ENCODE measurements at places on chromosomes 3 and 15.

DNA sequence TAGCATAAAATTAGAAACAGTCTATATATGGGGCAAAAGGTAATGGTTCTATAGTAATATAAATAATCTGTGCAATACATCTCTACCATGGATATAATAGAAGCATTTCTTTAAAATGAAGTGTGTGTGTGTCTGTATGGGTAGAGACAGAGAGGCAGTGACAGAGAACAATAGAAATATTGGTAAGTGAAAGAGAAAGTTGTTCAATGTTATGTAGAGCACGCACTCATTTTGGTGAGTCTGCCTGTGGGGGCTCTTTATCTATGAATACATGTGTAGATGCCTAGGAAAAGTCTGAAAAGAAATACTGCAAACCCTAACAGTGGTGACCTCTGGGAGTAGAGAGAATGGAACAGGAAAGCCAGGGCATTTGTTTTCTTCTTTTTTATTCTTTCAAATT is 182.6 kb downstream of the STAC start:
- DNase-seq = no peak

- no peak for DNase-seq
Observed at GRCh38 chr15:90691369-90691768, 25.8 kb upstream of the BLM start.

- DNase-seq = no peak
Observed at GRCh38 chr15:71440489-71441110, 325.3 kb downstream of the THSD4 start.

GRCh38 chr3:30333143-30333542 is 273.3 kb upstream of the TGFBR2 start:
- no peak for DNase-seq

GRCh38 chr3:52313774-52314188 is 2.3 kb upstream of the DNAH1 start:
- peak; percentile 87 for DNase-seq

DNA sequence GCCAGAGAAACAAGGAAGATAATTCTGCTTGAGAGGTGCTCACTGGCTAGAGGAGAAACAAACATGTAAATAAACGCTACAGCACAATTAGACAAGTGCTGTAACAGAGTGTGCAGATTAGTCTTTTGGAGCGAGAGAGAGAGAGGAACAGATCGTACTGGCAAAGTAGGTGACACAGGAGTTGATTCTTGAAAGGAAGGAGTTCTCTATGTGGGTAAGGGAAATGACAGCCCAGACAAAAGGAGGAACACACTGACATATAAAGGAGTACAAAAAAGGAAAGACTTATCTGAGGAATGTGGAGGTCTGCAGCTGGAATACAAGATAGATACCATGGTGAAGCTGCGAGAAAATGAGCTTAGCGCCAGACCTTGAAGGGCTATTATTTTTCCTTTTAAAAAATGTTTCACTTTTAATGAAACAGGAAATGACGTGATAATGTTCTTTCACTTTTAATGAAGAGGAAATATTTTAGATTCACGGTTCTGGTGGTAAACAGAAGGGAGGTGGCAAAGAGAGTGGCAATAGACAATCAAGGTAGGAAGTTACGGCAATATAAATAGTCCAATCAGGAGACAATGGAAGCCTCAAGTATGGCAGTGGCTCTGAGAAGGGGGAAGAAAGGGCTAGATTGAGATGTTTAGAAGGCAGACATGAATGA is 202.9 kb downstream of the VPS13C start:
- DNase-seq = no peak

- DNase-seq = no peak
Observed at GRCh38 chr3:47162697-47163168, 1.2 kb downstream of the SETD2 start.

DNA sequence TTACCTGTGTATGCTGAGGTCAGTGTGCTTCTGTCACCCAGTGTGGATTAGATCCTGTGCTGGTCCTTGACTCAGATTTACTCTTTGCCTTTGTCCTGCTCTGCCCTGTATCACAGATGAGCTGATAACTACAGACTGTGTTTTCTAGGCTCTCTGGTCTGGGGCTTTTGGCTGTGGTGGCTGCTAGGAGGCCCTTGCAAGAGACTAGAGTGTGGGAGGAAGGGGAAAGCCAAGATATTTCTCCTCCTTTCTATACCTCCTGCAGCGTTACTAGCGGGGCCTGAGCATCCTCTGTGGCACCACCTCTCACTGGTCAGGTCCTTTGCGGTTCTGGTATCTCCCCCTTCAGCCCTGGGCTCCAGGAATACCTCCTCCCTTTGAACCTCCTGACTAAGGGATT is 282.3 kb upstream of the TBC1D5 start:
- no peak for DNase-seq

GRCh38 chr15:50261981-50262380 is 3.5 kb downstream of the HDC start:
- DNase-seq = no peak

GRCh38 chr3:190192739-190193138 is 72.0 kb upstream of the P3H2 start:
- DNase-seq = no peak

DNA sequence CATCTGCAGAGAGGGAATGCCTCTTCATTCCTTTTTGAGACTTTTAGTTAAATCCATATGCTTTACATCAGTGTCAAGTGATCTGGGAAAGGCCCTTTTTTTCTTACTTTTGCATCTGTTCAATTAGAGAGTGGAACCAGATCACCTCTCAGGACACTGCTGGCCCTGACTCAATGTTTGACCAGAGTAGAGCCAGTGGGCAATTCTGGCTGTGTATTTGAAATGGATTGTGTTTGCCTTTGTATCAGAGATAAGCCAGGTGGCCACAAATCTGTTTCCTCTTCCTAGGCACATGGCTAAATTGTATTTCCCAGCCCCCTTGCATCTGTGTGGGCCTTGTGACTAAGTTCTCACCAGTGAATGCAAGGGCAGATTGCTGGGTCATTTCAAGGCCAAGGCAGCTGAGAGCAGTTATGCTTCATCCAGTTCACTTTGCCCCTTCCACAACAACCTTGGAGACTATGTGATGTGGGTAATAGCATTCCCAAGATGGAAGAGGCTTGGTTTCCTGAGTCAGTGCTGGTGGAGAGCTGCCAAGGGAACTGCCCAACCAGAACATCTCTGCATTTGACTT is 75.6 kb upstream of the CACNA2D3 start:
- DNase-seq = no peak

GRCh38 chr3:66208189-66208588 is 12.6 kb upstream of the SLC25A26 start:
- no peak for DNase-seq

- no peak for DNase-seq
Observed at GRCh38 chr3:29382409-29382808, 101.5 kb downstream of the RBMS3 start.

DNA sequence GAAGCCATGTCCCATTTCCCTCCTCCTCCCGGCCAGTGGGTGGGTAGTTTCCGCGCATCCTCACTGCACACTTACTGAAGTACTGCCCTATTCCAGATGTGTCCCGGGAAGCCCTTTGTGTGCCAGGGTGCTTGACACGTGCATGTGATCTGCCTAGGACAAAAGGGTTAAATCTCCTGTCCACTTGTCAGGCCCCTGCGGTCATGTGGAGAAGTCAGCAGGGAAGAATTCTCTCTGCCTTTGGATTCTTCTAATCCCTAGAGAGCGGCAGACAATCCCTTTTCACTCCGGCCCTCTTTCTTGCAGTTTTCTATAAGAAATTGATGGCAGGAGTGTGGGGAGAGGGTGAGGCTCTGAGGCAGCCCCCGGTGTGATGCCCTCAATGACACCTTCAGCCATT is 19.8 kb downstream of the ST8SIA2 start:
- no peak for DNase-seq

- DNase-seq = no peak
Observed at GRCh38 chr3:188829130-188829529, 342.6 kb upstream of the TPRG1 start.

DNA sequence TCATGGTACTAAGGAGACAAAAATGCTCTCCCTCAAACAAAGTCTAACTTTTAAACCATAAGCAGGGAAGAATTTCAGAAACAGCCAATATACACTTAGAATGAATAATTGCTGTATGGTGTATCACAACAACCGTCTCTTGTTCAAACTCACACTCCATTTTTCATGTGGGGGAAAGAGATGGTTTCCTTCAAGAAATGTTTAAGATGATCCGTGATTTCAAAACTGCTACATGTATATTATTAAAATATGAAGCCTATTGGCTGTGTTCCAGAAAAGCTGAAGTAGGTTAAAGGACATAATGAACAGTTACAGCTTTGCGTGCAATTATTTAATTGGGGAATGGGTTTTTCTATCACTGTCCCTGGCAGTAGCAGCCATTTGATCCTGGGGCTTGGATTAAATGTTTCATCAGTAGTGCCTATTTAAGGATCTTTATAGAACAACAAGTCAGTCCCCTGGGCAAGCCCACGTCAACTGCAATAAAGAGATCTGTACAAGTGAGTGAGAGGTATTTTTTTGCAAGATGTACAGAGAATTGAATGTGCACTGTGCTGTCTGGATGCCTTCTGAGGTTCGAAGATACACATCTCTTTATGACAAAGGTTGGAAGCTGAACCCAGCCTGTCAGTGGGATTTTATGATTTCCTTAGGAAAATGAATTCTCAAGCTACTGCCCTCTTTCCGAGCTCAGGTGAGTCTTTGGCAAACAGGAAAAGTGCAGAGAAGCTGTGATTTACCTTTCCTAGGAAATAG is 337.2 kb upstream of the RARB start:
- no peak for DNase-seq

GRCh38 chr3:53748512-53749271 is 97.5 kb downstream of the CHDH start:
- peak; percentile 69 for DNase-seq

DNA sequence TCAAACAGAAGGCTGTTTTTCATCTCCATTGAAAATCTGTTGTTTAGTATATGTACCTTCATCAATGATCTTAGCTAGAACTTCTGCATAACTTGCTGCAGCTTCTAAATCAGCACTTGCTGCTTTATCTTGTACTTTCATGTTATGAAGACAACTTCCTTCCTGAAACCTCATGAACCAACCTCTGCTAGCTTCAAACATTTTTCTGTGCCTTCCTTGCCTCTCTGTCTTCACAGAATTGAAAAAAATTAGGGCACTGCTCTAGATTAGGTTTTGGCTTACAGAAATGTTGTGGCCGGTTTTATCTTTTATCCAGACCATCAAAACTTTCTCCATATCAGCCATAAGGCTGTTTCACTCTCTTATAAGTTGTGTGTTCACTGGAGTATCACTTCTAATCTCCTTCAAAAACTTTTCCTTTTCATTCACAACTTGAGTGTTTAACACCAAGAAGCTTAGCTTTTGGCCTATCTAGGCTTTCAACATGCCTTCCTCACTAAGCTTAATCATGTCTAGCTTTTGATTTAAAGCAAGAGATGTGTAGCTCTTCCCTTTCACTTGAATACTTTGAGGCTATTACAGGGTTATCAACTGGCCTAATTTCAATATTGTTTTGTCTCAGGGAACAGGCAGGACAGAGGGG is 78.6 kb downstream of the IGSF11 start:
- DNase-seq = no peak

GRCh38 chr3:146072061-146072460 is 88.9 kb downstream of the PLOD2 start:
- no peak for DNase-seq

GRCh38 chr3:177358091-177358976 is 161.1 kb upstream of the TBL1XR1 start:
- no peak for DNase-seq

GRCh38 chr15:65795663-65796216 is 3.6 kb upstream of the DENND4A start:
- DNase-seq = no peak

DNA sequence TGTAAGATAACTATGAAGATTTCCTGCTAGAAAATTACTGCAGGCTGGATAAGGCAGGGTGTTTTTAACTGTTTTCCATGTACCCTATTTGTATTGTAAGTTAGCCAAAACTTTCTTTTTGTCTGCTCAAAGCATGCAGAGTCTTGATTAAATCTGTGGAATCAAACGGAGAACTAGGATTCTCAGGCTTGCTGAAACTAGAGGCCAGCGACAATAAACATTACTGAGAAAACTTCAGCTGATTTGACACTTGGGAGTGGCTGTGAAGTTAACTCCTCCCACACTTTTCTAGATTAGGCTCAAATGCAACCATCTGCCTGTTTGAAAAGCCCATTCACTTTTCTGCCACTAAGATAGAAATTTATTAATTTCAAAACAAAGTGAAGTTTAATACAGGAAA is 153.2 kb upstream of the FRMD4B start:
- DNase-seq = no peak

- DNase-seq = no peak
Observed at GRCh38 chr3:16768014-16768413, 116.7 kb upstream of the PLCL2 start.

DNA sequence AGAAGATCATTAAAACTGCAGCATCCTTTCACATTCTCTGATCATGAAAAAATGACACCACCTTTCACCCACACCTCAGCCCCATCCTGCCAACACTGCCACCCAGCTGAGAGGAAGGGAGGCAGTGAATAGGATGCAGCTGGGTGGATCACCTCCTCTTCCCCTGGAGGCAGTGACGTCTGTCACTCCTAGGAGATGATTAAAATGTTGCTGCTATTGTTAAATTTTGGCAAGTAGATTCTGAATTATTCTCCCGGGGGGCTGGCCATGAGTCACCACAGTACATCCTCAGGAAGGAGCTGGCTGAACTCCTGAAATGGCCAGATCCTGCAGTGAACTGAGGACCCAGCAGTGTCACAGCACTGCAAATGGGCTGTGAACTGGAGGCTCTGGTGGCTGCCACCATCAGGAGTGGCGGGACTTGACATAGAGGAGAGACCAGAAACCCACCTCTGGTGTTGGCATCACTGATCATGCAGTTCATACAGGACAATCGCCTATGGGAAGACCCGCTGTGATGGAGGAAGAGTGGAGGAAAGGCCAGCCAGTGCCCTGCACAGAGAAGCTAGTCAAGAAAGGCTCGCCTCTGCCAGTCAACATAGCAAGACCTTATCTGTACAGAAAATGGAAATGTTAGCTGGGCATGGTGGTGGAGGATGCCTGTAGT is 199.1 kb downstream of the FAM43A start:
- DNase-seq = no peak

DNA sequence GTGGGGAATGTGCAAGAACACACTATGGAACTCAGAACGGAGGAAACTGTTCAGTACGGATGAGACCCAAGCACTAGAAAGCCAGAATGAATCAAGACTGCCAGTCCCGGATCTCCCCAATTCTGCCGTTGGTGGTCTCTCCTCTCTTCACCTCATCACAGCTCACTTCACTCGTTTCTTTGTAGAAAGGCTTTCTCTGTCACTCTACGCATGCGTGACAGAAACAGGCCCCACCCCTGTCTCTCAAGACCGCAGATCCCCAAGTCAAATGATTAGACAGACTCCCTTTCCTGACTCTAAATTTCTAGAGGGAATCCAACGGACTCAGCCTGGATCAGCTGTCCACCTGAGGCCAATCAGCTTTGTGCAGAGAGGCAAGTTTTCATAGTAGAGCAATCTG is 505.7 kb upstream of the ADAMTS9 start:
- no peak for DNase-seq

- DNase-seq = no peak
Observed at GRCh38 chr3:172582712-172583111, 59.5 kb upstream of the TNFSF10 start.

DNA sequence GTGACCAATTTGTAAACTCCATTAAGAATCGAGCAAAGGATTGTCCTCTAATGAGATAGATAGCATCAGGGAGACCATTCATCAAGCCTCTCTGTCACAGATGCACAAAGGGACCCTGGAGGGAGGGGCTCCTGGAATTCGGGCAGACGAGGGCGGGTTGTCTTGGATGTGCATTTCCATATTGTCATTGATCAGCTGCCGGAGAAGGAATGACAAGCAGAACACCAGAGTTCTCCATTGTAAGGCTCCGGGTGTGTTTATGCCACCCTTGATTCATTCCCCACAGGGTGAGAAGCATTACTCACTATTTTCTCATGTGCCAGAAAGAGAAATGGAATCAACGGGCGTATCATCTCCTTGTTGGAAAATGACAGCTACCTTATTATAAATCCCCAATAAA is 167.5 kb downstream of the EBLN2 start:
- DNase-seq = no peak
